Left ventricle myocardium superior (tissue), 1 donor: ENCODE measurements at places on chromosomes 4 and X. TPM values are rescaled to one million over a fixed set of nuclear protein-coding genes. Genes with fewer than 3 reads are reported as not detected.

USP51 gene
- 1.5 TPM for total RNA-seq

ITIH6 gene
- not detected for total RNA-seq

TMSB15C gene
- total RNA-seq: 0.10 TPM

PPP4R3C gene
- not detected for total RNA-seq

PAGE5 gene
- total RNA-seq: not detected

PAGE2B gene
- total RNA-seq: not detected

ARHGAP36 gene
- total RNA-seq: not detected

GAGE13 gene
- total RNA-seq: not detected

NSG1 gene
- total RNA-seq: 12.2 TPM

SLC6A14 gene
- total RNA-seq: not detected

TMEM187 gene
- total RNA-seq: 6.0 TPM

MAP9 gene
- total RNA-seq: 9.9 TPM

MAB21L2 gene
- total RNA-seq: 0.17 TPM

ARSJ gene
- 0.59 TPM for total RNA-seq
